ENCODE measurements at places on chromosomes 3 and 15.

GRCh38 chr3:52022323-52023100, 26.8 kb upstream of the RPL29 start:
- no peak for DNase-seq

GRCh38 chr3:183554377-183554776, 1.1 kb downstream of the KLHL6 start:
- no peak for DNase-seq

GRCh38 chr15:99435877-99436541, 129.8 kb upstream of the MEF2A start:
- DNase-seq = no peak

GRCh38 chr3:150429767-150430671, 21.9 kb downstream of the TSC22D2 start:
- DNase-seq = no peak

DNA sequence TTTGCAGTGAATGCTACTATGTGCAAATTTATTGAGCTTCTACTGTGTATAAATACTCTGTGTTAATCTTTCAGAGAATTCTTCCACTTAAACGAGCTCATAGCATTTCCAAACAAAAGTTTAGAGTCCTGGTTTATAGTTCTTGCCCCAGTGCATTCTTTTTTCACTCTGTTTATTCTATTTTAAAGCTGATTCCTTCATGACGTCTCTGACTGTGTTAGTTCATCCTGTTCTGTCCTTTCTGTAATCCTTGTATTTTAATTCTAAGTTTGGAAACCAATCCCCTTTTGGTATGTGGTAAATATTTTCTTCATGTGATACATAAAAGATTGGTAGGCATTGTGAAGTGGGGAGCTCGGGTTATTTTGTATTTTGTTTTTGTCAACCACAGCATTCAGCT, 18.7 kb downstream of the P2RY14 start:
- DNase-seq = no peak

- DNase-seq = no peak
Measured at GRCh38 chr15:31660816-31661215, 334.2 kb downstream of the KLF13 start.

- DNase-seq = no peak
Measured at GRCh38 chr15:98651036-98651481, 2.7 kb downstream of the IGF1R start.

GRCh38 chr3:186901135-186901734, 29.1 kb upstream of the ST6GAL1 start:
- no peak for DNase-seq

DNA sequence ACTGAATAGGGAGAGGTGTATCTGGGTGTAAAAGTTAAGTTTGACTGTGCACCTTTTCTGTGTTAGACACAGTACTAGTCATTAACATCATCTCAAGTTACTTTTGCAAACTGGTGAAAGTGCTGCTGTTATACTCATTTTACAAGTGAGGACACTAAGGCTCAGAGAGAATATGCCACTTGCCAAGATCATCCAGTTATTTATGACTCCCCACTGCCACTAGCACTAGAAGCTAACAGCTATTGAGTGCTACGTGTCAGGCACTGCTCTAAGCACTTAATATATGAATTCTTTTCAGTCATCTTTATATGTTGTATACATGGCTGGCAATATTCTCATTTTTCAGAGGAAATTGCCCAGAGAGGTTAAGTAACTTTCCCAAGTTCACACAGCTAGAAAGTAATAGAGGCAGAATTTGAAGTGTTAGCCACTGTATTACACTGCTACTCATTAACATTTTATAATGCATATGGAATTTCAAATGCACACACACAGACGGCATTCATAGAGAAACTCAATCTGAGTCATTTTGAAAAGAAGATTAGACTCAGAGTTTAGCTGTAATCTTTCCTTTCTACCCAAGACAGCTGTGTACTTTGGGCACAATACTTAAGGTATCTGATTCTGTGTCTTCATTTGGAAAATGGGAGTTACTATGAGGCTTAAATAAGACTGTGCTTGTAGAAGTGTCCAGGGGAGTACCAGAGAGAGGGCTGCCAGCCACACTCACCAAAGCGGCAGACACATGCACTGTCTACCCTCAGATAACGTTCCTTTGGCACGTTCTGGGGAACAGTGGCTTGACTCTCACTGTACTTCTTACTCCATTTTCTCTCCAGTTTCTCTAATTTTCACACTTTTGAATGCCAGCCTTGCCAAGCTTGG, 1.3 kb upstream of the MASP1 start:
- no peak for DNase-seq

DNA sequence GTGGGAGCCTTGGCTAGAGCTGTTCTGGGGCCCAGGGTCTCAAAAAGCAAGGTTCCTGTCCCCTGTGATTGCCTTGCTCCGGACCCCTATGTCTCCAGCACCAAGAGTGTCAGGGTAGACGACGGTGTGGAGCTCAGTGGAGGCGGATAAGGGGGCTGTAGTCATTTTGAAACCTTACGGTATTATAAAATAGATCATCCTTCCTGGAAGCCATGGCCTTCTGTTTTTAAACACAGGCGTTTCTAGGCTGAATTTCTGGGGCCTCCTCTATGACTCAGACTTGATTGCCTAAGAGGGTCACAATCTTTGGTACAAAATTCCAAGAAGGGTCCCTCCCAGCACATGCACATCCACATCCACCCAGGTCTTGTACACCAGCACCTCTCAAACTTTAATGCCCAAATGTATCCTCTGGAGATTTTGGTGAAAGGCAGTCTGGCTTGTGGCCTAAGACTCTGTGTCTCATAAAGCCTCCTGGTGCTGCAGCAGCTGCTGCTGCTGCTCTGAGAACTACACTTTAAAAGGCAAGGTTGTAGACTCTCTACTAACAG, 70.5 kb upstream of the XCR1 start:
- no peak for DNase-seq

DNA sequence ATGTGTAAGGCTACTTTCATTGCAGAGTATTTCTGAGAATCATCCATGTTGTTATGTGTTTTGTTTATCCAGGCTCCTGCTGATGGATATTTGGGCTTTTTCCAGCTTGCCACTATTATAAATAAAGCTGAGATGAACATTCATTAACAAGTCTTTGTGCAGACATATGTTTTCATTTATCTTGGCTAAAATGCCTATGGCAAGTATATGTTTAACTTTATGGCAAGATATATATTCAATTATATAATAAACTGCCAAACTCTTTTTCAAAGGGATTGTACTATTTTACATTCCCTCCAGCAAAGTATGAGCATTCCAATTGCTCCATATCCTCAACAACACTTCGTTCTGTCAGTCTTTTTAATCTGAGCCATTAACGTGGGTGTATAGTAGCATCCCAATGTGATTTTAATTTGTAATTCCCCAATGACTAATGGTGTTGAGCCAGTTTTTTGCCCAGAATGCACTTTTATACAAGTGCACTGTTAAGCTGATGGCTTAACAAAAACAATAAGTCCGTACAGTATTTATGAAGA, 452.4 kb downstream of the SHQ1 start:
- DNase-seq = no peak
